ENCODE measurements at places on chromosomes 1 and 21.
A peak's percentile ranks its signal among the peaks of the same experiment; 100 is the strongest.

DNA sequence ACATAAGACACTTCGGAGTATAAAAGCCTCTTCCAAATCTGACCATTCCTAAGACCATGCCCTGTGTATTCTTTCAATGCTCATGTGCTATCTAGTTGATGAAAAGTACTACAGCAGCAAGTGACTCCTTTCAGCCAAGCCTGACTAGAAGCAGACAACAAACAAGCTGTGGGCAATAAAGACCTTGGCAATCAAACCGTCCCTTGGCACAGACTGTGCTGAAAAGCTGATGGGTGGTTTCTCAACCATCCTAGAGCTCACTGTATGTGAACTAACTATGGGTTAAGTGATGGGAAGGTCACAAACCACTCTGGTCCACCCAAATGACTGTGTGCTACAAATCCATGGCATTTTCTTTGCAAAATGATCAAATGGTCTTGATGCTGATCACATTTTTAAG, 94.0 kb downstream of the KIAA0319L start:
- no peak for DNase-seq

- no peak for DNase-seq
These were observed 50.5 kb upstream of the PRRC2C start for GRCh38 chr1:171434717-171435346.

DNA sequence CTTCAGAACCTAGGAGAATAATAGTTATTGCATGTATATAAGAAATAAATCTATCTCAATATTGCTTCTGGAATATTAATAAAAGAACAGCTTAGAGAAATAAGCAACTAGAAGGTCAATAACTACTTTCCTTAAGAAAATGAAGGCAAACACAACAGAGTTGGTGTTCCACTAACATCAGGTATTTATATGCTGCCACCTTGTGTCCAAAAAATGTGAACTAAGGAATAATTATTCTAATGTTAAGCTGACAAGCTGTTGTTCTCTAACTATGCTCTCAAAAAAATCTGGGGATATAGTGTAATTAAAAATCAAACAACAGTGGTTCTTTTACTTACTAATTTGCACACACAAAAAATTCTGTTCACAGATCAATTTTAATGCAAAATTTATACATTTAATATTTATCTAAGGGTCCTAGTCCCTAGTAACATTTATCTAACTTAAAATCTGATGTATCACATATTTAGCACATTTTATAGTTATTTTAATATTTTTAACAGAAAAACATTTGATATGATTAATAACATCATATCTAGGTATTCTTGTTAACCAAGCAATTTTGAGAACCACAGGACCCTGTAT, 39.6 kb downstream of the UCHL5 start:
- peak; percentile 31 for DNase-seq

- no peak for DNase-seq
These were observed 48.6 kb upstream of the PTGFRN start for GRCh38 chr1:116861137-116861536.
